ENCODE measurements at places on chromosomes 7 and 10.

- DNase-seq = no peak
Observed at GRCh38 chr7:107408349-107408748, 61.5 kb upstream of the GPR22 start.

DNA sequence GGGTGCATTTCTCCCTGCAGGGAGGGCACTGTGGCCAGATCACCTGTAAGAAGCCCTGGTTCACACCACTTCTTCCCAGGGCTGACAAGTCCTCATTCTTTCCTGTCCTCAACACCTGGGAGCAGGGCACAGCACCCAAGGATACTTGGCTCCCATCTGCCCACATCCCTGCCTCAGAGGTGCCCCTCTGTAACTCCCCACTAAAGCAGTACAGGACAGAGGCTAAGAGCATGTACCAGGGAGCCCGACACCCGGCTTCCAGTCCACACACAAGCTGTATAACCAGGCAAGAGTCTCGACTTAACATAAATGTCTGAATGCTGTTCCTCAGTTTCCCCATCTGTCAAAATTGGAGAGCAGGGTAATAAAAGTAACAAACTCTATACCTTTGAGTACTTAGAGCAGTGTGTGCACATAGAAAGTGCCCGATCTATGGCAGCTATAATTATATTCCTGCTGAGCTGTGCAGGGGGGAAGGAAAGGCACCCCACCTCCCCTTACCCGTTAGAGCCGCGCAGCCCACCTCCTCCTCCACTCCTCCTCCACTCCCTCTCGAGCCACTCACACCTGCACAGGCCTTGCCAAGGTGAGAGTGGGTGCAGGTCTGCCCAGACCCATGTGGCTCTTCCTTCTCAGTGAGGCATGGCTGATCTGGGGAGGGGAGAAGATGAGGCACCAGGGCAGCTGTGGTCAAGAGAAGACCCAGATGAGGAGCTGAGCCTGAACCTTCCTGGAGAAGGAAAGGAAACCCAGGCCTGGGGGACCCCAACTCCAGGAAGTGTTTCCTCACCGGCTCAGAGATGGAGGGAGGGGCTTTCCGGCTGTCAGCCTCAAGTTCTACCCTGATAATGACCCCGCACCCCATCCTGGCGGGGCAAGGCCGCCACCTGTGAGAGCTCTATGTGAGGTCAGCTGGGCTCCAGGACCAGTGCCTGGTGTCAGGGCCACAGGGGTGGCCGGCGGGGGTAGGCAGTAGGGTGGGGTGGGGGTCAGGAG is 22.6 kb downstream of the PODXL start:
- DNase-seq = no peak

GRCh38 chr10:14405076-14406065 is 74.6 kb upstream of the FRMD4A start:
- no peak for DNase-seq

DNA sequence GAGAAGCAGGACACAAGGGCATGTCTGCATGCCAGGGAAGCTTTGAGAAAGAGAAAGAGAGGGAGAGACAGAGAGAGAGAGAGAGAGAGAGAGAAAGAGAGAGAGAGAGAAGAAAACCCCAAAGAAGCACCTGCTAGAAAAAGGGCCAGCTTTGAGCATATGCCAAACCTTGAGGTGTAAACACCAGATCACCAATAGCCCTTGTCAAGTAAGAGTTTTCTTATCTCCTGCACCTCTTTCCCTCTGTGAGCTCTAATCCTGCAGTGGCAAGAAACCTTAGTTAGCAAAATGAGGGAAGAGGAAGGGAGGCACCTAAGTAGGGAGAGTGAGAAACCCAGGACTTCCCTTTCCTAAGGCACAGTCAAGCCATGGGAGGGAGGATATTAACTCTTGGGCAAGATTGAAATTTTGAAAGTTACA is 11.3 kb upstream of the TRDMT1 start:
- DNase-seq = no peak

- DNase-seq = peak; percentile 55
Observed at GRCh38 chr10:130109796-130110245, 809 bp downstream of the C10orf143 start.

DNA sequence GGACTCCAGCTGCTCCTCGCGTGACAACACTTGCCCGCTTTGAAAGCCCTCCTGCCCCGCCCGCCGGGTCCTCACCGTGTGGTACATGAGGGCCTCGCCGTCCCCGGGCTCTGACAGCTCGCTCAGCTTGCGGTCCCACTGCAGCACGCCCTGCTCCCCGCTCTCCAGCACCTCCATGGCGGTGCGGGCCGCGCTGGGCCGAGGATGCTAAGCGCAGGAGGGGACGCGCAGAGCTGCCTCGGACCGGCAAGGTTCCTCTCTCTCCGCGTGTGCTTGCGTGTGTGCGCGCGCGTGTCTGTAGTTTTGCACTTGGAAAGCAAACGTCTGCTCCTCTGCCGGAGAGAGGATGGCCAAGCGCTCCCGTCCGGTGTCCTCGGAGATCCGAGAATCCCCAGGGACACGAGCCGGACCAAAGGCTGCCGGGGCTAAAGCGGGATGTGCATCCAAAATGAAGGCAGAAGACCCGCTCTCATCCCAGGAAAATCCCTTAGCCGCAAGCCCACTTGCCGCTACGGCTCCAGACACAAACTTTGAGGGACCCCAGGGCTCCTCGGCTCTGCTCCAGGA is at the start of gene CREB3L2:
Gene CREB3L2, minus strand, starts transcription at position 558 of the 567 bp plus-strand sequence. Its CDS starts 381 bp downstream, at position 177.
- peak; percentile 43 for DNase-seq

- DNase-seq = no peak
Observed at GRCh38 chr10:17712717-17713471, 39.1 kb upstream of the TMEM236 start.

- no peak for DNase-seq
Observed at GRCh38 chr10:31118556-31118955, 86.9 kb upstream of the ZNF438 start.

GRCh38 chr10:13787015-13787421 is 200.3 kb downstream of the PRPF18 start:
- peak; percentile 55 for DNase-seq

DNA sequence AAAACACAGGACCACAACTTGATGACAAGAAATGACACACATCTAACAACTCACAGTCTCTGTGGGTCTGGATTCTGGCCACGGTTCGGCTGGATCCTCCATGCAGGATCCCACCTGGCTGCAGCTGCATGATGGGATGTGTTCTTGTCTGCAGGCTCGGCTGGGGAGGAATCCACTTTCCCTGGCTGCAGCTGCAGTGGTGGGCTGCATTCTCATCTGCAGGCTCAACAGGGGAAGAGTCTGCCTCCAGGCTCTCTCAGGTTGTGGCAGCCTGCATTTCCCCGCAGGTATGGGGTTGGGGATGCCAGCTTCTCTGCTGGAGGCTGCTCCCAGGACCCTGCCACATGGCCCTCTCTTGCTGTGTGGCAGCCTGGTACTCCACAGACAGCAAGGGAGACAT is 64.9 kb downstream of the MICALL2 start:
- no peak for DNase-seq

DNA sequence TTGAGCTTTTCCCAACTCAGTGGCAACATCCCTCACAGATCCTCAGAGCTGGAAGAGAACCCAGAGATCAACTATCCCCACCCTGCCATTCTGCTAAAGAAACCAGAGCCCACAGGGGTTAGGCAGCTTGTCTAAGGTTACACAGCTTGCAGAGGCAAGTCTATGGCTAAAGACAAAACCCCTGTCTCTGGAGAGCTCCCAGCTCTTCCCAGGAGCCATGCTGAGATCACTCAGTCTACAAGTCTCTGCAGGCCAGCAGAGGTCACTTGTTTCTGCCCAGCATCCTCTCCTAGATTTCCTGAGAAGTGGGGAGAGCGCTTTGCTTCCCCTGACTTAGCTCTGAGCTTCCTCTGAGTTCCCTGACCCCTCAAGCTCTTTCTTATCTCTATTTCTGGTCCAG is 28.5 kb upstream of the LOXL4 start:
- DNase-seq = no peak

DNA sequence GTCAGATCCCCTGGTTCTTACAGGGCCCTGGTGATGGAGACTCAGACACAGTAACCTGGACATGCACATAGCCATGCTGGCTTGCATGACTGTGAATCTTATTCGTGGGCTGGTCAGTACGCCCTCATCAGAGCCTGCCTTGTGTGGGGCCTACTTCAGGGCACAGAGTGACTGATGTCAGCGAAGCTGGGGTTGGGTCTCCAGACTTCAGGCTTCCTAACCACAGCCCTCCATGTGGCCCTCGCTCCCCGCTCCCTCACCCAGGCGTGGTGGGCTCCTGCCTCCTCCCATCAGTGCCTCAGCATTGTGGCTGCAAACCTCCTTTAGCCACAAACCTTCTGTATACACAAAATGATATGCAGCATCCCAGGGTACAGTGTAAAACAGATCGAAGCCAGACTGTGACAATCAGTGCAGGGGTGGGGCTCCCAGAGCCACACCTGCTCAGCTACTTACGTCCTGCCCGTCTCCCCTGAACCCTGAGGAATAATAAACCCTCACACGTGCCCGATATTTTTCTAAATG is 7.1 kb upstream of the C10orf105 start:
- no peak for DNase-seq

GRCh38 chr10:113337142-113337541 is 215.7 kb upstream of the HABP2 start:
- DNase-seq = no peak

GRCh38 chr10:99232360-99232999 is 3.2 kb downstream of the HPSE2 start:
- DNase-seq = no peak

- no peak for DNase-seq
Observed at GRCh38 chr7:10034843-10035556, 938.7 kb upstream of the PHF14 start.

GRCh38 chr7:159035571-159036073 is 109.0 kb downstream of the VIPR2 start:
- DNase-seq = no peak

DNA sequence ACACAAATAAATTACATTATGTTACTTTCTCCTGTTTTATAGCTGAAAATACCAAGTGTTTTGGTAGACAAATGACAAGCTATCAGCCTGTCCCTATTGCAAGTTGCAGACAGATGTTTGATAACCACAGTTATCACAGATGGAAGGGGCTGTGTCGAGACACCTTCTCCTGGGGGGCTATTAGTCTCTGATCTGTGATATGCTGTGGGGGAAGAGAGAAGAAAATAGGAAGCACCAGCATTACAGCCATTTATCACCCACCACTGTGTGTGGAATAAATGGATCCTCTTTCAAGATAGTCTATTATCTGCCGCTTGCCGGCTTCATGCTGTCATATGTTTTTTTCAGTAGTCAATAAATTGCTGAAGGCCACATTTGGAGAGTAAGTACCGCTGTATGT is 597.2 kb upstream of the ADARB2 start:
- DNase-seq = no peak

- no peak for DNase-seq
Observed at GRCh38 chr7:92997719-92998118, 120.1 kb downstream of the SAMD9 start.

- no peak for DNase-seq
Observed at GRCh38 chr10:4595719-4596319, 230.2 kb upstream of the AKR1E2 start.

DNA sequence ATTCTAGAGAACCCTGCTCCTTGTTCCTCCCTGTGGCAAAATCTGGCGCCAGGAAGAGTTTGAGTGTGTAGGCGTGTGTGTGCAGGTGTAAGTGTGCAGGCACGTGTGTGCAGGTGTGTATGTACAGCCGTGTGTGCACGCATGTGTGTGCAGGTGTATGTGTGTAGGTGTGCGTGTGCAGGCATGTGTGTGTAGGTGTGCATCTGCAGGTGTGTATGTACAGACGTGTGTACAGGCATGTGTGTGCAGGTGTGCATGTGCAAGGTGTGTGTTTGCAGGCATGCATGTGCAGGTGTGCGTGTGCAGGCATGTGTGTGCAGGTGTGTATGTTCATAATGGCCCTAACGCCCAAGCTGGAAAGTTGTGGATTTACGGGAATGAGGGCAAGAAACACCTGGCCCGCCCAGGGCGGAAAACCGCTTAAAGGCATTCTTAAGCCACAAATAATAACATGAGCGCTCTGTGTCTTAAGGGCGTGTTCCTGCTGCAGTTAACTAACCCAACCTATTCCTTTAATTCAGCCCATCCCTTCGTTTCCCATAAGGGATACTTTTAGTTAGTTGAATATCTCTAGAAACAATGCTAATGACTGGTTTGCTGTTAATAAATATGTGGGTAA is 34.1 kb downstream of the KCTD7 start:
- DNase-seq = no peak

GRCh38 chr7:77995717-77996116 is 197.1 kb downstream of the PHTF2 start:
- no peak for DNase-seq

DNA sequence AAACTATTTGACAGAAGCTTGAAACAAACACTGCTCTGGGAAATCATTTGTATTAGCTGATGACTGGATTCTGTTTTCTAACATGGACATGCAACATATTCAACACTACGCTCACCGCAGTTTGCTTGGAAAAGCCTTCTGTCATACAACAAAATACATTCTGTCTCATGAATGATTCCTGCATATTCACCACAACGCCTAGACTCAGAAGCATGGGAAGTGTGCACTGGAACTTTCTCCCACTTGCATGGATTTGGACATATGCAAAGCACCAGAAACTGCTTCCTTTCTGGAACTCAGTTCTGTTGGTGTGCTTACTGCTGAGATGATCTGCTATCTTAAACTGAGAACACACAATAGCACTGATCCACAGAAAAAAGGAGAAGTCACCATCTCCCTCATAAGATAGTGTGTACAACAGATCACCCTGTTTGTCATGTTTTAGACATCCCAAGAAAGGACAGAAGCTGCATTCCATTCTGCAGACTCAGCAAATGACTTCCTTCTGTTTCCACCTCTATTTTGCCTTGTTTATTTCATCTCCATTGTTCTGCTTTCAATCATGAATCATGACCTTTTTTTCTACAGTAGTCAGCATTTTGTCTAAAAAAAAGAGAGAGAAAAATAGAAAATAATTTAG is 115.8 kb downstream of the HTR7 start:
- DNase-seq = no peak

- no peak for DNase-seq
Observed at GRCh38 chr7:98374285-98374680, 26.6 kb downstream of the BAIAP2L1 start.

DNA sequence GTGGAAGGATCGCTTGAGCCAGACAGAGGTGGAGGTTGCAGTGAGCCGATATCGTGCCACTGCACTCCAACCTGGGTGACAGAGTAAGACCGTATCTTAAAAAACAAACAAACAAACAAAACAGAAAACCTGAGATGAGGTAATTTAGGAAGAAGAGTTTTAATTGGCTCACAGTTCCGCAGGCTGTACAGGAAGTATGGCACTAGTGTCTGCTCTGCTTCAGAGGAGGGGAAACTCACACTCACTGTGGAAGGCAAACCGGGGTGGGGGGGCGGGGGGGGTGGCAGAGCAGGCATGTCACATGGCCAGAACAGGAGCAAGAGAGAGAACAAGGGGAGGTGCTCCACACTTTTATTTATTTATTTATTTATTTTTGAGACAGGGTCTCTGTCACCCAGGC is 5.1 kb downstream of the UBE2D4 start:
- DNase-seq = peak; percentile 13

GRCh38 chr10:128211953-128212727 is 85.9 kb upstream of the MKI67 start:
- DNase-seq = peak; percentile 77

GRCh38 chr7:48042636-48043035 is 7.3 kb downstream of the C7orf57 start:
- DNase-seq = no peak

Data from stimulated activated CD4-positive, alpha-beta T cell treated with anti-CD3 and anti-CD28 coated beads, Interleukin-4, amount 100 ng/mL, for 4 hours (primary cell).